Stimulated activated CD4-positive, alpha-beta T cell treated with anti-CD3 and anti-CD28 coated beads, Interleukin-15, amount 100 ng/mL, for 24 hours (primary cell): ENCODE measurements at places on chromosomes 2 and 18.

GRCh38 chr2:51011693-51012092 is 20.2 kb downstream of the NRXN1 start:
- no peak for DNase-seq

- no peak for DNase-seq
These were observed 16.7 kb downstream of the TSN start for GRCh38 chr2:121771976-121772742.

DNA sequence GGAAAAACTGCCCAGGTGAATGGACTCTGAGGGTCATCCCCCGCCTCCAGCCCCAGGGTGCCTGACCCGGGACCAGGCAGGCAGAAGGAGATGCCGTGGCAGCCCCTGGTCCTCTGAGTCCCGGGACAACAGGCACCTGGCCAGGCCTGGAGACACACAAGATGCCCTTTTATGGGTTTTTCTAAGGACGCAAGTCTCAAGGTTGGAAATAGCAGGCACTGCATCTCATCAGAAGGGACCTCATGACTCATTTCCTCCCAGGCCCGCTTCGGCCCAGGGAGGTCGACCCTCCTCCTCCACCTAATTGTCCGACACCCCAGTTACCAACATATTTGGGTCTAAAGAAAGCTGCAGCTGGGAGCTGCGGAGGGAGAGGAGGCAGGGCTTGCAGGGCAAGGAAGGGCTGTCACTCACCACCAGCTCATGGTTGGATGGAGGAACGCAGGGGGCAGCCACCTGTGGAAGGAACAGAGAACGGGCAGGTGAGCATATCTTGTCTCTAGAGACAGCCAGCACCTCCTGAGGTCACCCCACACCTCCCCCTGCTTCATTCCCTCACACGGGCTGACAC is 82.9 kb downstream of the TNS1 start:
- no peak for DNase-seq

DNA sequence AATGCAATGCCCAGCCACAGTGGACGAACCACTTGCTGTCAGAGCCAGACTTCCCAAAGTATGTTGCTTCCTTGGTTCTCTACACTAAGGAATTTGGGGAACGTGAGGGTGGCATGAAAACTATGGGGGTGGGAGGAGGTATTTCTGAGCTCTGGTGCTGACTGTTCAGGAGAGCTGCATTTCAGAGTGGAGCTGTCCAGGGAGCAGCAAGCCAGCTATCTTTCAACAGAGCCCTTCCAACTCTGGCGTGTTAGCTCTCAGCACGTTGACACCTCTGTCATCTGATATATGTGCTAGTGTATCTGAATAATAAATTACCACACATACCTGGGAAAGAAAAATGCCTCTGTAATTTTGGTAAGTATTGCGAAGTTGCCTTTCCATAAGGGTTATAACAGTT is 66.1 kb downstream of the SAP130 start:
- no peak for DNase-seq

- peak; percentile 18 for DNase-seq
These were observed 651 bp downstream of the KCNK3 start for GRCh38 chr2:26692897-26693849.

DNA sequence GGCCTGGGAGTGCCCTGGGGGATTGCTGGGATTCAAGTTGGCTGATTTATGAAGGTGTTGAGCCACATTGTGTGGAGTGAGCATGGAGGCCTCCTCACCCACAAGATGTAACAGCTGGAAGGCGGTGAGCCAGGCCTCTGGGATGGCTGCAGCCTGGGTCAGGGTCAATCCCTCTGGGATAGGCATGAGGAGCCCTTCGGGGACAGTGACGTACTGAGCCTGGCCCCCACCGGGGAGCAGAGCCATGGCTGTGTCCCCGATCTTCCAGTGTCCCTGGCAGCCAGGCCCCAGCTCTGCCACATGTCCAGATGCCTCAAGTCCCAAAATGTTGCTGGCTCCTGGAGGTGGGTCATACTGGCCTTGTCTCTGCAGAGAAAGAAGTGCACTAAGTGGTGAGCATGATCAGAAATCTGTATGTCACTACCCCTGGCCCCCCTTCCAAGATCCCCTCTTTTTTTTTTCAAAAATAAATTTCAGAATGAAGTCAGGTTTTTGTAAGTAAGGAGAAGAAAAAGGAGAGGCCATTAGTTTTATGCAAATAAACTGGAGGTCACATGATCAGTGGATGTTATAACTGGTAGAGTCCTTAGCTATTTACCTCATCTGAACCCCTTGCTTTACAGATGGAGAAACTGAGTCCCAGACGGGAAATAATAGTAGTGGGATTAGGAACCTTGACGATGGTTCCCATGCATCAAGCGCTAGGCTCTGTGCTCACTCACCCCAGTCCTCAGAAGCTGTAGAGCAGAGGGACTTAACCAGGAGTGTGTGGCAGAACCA is 1.7 kb downstream of the TP53I3 start:
- no peak for DNase-seq

GRCh38 chr2:34320056-34320455 is 721.0 kb upstream of the FAM98A start:
- DNase-seq = no peak

GRCh38 chr2:105187531-105187930 is 54.0 kb upstream of the GPR45 start:
- DNase-seq = no peak

GRCh38 chr18:27608742-27609141 is 423.6 kb upstream of the CHST9 start:
- DNase-seq = no peak

DNA sequence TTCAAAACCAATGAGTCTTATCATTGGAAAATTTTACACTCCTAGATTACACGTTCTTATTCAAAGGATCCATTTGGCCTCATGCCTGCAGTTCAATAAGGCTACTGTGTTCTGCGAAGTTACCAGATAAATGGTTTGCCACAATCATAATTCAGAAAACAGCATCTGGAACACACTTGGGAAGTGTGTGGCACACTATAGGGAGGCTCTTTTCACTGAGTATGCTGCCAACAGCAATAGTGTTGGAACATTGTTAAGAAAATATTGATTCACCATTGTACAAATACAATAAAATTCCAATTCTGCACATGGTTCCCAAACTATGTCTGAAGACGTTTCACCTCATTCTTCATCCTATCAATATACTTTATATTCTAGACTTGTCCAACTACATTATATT is 141.4 kb upstream of the DOK6 start:
- DNase-seq = no peak

DNA sequence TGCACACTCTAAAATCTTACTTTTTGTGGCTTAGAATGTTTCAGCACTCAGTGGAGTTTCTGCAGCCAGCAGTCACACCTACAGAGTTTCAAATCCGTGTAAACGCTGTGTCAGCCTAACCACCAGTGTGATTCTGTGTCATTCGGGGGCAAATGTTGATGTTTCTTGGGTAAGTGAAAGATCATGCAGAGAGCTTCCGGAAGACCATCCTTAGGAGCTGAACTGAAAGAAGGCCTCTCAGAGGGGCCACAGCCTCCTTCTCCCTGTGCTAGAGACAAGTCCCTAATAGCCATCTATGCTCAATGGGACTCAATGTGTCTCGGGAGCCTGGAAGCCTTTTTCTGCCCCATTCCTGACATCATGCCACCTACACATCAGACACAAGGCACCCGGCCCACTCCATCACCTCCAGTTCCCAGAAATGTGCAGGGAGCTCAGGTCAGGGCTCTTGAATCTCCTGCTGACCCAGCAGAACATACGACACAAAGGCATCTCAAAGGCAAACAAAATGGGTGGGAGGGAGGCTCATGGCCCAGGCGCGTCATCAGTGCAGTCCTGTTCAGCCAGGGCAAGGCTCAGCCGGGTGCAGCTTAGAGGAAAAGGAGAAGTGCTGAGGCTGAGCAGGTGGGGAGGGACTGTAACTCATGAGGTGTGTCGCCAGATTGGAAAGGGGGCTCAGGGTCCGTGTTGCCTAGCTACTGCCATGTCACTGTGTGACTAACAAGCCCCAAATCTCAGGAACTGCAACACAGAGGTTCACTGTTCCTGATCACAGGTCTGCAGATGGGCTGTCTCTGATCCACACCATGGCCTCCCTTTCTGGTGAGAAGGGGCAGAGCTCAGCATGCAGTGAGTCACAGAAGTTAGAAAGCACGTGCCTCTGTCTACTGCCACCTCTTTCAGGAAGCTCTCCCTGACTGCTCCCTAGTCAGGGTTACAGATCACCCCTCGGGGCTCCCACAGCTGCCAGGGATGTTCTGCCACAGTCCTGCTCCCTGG is 82.0 kb downstream of the SMAD7 start:
- DNase-seq = peak; percentile 73

GRCh38 chr2:44768438-44769236 is 172.9 kb upstream of the SIX3 start:
- no peak for DNase-seq

DNA sequence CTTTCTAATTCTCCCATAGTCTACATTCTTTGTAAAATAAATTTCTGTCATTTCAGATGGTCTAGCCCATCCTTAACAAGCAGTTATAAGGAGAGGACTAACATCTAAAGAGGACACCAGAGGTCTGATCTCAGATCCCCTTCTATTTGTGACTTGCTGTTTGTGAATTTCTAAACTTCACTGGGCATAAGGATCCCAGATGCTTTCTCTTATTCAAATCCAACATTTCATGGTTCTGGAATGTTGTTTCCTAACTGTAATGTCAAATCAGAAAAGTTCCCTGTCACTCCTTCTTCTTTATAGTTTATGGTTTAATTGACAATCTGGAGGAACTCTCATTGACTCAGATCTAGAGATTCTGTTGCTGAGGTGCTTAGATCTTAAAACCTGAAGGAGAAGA is 430.2 kb downstream of the MEIS1 start:
- no peak for DNase-seq

- no peak for DNase-seq
These were observed 15.6 kb upstream of the INO80C start for GRCh38 chr18:35513181-35513936.

GRCh38 chr2:240739797-240740196 is 48.1 kb downstream of the AQP12A start:
- peak; percentile 39 for DNase-seq

DNA sequence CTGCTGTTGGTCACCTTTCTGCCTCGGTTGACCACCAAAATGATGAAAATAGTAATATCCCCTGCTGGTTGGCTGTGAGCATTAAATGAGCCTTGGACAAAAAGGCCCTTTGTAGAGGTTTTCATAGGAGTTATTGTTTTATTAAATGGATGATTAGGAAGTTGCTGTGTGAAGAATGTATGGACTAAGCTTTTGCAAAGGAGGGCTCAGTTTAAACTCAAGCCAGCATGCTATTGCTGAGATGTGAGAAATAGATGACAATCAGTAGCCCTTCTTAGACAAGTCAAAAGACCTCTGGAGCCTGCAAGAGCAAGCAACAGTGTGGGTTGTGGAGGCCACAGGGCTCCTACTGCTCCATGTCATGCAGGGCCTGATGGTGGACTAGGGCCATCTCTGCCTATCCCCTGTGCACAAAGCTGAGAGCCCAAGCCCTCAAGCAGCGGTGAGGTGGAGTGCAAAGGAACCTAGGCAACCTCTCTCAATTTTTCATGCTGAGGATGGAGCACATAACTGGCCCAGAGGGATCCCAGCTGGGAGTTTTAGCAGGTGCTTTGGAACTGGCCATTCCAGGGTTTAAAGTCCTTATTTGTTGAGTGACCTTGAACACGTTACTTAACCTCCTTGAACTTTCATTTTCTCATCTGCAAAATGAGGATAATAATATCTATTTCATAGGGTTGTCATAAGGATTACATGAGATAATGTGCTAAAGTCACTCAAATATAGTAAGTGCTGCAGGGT is 37.1 kb downstream of the FOSL2 start:
- DNase-seq = no peak

DNA sequence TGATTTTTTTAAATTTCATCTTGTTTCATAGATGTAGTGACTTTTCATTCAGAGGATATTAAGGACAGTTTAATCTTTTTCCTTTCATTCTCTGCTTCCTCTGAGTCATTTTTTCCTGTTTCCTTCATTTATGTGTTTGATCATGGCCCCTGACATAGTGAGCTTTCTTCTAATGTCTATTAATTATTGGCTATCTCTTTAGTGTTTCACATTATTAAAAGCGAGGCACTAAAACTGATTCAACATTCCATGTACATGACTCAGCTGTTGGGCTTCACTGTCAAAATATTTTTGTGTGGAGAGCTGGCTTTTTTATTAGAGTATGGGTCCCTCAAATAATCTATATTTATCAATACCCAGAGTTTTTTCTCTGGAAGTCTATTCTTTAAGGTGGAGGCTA is 125.8 kb downstream of the THSD7B start:
- DNase-seq = no peak

DNA sequence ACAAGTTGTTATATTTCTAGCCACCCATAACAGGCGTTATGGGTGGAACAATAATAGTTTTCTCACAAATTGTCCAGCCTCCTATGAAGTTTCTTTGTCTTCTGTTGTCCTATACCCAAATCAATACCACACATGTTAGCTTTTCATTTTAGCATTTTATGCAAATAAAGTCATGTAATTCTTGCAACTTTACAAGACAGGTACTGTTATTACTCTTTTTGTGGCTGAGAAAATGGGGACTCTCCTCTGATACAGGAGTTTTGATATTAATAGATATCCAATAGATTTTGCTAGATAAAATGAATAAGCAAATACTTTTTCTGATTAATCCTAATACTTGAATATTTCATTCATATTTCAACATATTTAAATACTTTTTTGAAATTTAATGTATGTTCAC is 151.0 kb downstream of the PMAIP1 start:
- DNase-seq = no peak

- no peak for DNase-seq
These were observed 58.0 kb upstream of the DOCK10 start for GRCh38 chr2:225100269-225100668.

DNA sequence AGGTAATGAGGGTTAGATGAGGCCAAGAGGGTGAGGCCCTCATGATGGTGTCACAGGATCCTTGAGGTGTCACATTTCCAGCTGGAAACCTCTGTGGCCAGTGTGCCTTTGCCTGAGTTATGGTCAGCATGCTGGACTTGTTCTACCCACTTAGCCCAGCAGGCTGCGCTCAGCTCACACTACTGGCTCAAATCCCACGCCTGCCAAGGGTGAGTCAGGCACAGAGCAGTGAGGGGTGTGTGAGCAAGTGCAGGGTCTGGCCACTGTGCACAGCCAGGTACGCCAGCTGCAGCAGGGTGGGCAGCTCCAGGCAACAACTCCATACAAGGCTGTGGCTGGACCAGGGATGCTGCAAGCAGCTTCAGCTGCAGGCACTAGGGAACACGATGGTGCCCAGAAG is 616.6 kb upstream of the FSHR start:
- no peak for DNase-seq

- no peak for DNase-seq
These were observed 84.6 kb downstream of the HS1BP3 start for GRCh38 chr2:20566331-20566730.

DNA sequence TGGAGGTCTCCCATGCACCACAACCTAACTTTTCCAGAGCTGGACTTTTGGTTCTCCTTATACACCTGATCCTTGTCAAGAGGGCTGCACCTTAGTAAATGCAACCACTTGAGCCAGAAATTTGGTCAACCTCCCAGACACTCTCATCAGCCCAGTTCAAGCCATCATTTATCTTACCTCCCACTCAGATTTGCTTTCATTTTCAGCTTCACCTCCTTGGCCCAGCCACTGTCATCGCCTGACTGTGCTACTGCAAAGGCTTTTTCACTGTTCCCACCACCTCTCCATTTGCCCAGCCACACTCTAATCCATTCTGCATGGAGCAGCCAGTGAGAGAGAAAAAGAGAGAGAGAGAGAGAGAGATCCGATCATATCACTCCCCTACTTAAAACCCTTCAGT is 112.4 kb upstream of the DDX18 start:
- DNase-seq = no peak

- no peak for DNase-seq
These were observed 80.3 kb upstream of the HAAO start for GRCh38 chr2:42872721-42873120.
